ENCODE measurements at places on chromosomes 6 and 20. TPM values are rescaled to one million over a fixed set of nuclear protein-coding genes. Genes with fewer than 3 reads are reported as not detected.

GRCh38 chr20:14672066-14672465, 334.7 kb upstream of the FLRT3 start:
- DNase-seq: no peak

DNA sequence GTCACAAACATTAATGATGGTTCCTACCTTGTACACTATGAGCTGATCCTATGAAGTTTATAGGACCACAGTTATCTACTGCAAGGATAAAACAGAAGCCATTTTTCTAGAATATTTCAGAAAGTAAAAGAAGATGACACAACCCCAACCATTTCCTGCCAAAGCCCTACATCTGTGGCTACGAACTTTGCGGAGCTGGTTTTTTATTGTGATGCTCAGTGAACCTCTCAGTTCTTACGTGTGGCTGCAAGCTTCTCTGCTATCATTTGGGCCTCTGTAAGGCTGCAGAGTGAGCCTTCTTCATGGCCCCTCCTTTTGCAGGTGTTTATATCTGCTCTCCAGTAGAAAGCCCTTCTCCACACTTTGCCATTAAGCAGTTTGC, 17.8 kb upstream of the TAGAP start:
- DNase-seq: no peak

- peak; percentile 87 for DNase-seq
These were observed 510.2 kb upstream of the SULF2 start for GRCh38 chr20:48295445-48295903.

The ANKRD60 gene
- not detected for total RNA-seq

Data from fibroblast of lung (primary cell).